Osteoblast (primary cell): ENCODE measurements at places on chromosomes 1 and 21.

- DNase-seq: no peak
These were observed 8.4 kb downstream of the PDIK1L start for GRCh38 chr1:26119892-26120608.

DNA sequence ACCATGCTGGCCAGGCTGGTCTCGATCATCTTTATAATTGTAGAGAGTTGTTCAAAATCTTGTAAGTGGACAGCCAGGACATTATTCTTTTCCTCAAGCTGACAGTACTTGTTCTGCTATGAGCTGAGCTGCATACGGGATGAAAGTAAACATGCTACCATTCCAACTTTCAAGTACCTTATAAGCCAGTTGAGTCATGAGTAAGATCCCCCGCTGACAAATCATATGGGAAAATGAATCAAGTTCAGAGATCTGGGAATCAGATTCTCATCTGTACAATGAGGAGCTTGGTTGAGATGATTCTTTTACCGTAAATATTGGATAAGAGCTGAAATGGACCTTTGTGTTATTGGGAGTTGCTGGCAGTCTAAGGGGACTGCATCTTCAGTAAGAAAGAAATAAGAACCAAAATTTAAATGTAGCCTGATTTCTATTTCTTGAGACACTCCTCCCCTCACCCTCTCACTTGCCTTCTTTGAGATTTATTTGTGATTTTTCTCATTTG is 62.7 kb downstream of the CENPF start:
- DNase-seq: no peak

DNA sequence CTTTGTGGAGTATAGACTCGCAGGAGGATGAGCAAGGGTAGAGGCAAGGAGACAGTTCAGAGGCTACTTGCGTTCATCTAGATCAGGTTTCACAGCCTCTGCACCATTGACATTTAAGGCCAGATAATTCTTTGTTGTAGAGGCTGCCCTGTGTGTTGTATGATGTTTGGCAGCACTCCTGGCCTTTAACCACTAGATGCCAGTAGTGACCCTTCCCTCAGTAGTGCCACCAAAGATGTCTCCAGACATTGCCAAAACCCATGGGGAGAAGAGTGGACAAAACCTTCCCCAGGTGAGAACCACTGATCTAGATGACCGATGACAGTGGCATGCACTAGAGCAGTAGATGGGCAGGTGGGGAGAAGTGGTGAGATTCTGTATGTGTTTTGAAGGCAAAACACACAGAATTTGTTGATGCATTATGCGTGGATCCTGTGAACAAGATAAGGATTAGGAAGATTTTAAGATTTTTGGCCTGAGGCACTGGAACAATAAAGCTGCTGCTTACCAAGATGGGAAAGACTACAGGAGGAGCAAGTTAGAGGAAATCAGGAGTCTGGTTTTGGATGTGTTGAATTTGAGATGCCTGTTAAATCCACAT is 9.9 kb upstream of the COG2 start:
- DNase-seq: no peak

DNA sequence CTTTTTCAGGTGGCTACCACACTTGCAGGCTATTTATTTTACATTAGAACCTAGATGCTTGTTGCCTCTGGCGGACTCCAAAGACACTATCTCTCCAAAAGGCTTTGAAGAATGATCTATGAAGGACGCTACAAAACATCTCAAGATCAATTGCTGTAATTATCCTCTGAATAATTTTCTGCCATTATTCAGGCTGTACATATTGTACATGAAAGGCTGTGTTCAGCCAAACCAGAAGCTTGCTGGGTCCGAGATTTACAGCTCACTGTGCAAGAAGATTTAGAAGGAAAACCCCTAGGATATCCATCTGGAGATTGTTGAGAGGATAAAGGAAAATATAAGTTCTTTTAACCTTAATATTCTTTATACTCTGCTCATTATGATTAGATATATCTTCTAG is 523.6 kb upstream of the PLXNA2 start:
- no peak for DNase-seq

GRCh38 chr1:222886194-222886854 is 71.5 kb downstream of the DISP1 start:
- no peak for DNase-seq

DNA sequence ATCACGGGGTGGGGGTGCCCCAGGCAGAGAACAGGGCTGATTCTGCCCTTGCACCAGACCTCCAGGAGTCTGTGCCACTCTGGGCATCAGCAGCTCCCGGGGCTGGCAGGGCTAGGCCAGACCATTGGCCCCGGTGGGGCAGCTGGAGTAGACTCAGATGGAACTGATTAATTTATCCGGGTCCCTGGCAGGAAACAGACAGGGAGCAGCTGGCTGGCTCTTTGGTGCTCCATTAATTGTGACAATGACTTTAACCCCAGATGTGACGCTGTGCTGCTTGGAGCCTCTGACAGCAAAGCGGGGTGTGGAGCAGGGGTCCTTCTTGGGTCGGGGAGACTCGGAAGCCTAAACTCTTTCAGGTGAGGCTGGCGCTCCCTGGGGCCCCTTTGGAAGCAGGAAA is 9.5 kb downstream of the EPHA8 start:
- no peak for DNase-seq

DNA sequence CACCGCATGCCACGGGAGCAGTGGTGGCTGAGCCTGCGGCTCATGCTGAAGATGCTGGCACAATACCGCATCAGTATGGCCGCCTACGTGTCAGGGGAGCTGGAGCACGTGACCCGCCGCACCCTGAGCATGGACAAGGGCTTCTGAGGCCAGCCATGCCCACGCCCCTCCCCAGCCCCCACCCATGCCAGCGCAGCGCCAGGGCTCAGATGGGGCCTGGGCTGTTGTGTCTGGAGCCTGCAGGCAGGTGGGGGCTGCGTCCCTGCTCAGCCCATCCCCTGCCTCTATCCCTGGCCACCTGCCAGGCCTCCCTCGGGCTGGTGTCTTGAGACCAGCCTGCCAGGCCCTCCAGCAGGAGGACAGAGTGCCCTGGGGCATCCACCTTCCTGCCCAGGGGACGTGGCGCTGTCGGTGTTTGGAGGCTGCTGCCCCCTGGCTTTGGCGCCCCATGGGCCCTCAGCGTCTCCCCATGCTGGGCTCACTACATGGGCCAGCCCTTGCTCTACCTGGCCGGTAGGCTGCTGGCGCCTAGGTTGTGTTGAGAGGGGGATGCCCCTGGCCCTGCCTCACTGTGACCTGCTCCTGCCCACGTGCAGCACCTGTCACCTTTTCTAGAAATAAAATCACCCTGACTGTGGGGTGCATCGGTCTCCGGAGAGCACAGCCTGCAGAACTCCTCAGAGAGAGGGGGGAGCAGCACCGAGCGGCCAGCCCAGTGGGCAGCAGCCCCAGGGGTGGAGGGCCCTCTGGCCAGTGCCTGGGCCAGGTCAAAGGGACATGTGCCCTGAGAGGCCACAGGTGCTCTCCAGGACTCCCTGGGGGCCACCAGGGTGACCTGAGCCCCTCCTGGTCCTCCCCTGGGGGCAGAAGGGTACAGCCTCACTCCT is 12.2 kb downstream of the CFAP410 start:
- no peak for DNase-seq

- DNase-seq: no peak
These were observed 355.2 kb downstream of the VAV3 start for GRCh38 chr1:107609808-107610207.

DNA sequence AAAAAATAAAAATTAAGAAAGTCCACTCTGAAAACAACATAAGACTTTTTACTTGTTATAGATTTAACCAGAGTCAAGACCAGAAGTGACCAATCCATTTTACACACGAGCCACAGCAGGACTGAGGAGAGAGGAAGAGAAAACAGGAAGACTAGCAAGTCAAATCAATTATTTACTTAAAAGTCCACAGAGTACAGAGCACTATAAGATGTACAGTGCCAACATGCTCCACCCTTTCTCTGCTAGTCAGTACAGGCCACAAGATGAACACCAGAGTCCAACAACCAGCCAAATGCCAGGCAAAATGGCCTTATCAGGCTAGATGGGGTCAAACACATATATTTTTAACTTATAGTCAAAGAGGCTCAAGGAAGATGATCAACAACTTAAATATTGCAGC is 19.5 kb downstream of the LUZP1 start:
- no peak for DNase-seq

GRCh38 chr1:24502065-24502708 is 449 bp upstream of the RCAN3 start:
- DNase-seq: peak; percentile 92

DNA sequence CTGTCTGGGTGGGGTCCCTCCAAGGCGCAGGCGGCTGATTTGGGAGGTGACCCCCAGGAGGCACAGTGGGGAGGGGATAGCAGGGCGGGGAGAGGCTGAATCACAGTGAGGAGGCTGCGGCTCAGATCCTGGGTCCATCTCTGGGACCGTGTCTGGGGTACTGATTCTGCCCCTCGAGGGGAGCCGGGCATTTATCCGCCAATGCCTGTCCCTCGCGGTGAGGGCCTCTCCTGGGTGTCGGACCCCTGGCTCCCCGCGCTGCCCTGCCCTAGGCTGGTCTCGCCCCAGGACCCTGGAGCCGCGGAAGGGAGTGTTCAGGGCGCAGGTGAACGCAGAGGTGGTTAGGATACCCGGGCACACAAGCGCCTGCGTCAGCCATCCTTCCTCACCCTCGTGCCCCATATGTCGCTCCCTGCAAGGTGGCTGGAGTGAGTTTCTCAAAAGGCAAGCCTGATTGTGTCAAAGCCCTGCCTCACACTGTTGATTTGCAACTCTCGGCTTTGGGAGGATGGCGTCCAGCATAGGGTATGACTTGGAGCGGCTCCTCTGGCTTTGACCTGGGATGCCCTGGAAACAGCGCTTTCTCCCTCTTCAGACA is 530.9 kb downstream of the PTPRU start:
- no peak for DNase-seq

- DNase-seq: peak; percentile 74
These were observed 647.5 kb downstream of the SMYD3 start for GRCh38 chr1:245859493-245860114.

- no peak for DNase-seq
These were observed 33.1 kb downstream of the MAN1C1 start for GRCh38 chr1:25649505-25650288.

- peak; percentile 51 for DNase-seq
These were observed 124.6 kb upstream of the RUNX3 start for GRCh38 chr1:25054526-25055323.

GRCh38 chr21:15293240-15293639 is 228.4 kb upstream of the NRIP1 start:
- peak; percentile 83 for DNase-seq

- DNase-seq: no peak
These were observed 162.4 kb upstream of the DUSP10 start for GRCh38 chr1:221904319-221904718.

- DNase-seq: no peak
These were observed 38.9 kb upstream of the HMGB4 start for GRCh38 chr1:33824971-33825370.

- no peak for DNase-seq
These were observed 130.4 kb downstream of the TRABD2B start for GRCh38 chr1:47866601-47867437.

- DNase-seq: no peak
These were observed 5.5 kb downstream of the PKP1 start for GRCh38 chr1:201288765-201289164.

DNA sequence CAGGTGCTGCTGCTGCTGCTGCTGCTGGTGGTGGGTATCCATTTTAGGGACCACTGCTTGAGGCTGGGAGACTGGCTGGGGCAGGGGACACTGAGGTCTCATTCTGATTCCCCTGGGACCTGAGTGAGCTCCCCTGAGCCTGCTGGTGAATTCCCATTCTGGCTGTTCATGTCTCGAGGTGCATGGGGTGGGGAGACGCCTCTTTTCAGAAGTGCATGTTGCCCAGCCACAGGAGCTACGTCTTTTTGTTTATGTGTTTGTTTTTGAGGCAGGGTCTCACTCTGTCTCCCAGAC is 133.4 kb downstream of the RHOU start:
- no peak for DNase-seq

- DNase-seq: no peak
These were observed 20.0 kb downstream of the ADAMTS5 start for GRCh38 chr21:26946744-26947446.

DNA sequence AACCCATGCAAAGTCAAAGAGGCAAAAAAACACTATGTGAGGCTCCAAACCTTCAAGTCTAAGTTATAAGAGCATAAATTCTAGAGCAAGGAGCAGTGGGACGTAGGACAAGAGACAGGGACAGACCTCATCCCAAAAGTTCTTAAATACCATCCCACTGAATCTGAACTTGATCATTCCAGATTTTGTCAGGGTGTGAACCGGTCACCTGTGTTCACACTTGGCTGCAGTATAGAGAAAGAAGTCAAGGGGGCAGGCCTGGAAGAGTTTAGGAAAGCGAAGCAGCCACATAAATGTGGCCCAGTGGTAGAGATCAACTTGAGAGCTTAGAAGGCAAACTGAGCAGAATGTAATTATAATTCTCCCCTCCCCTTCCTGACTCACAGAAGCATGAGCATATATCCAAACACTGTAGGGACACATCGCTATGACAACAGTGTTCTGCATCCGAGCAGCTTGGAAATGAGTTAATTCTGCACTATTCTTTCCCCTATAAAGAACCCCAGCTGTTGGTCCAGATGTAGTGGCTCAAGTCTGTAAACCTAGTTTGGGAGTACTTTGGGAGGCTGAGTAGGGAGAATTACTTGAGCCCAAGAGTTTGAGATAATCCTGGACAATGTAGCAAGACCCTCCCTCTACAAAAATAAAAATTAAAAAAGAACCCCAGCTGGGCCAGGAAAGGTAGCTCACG is 2.7 kb downstream of the AKR7A2 start:
- DNase-seq: peak; percentile 94

DNA sequence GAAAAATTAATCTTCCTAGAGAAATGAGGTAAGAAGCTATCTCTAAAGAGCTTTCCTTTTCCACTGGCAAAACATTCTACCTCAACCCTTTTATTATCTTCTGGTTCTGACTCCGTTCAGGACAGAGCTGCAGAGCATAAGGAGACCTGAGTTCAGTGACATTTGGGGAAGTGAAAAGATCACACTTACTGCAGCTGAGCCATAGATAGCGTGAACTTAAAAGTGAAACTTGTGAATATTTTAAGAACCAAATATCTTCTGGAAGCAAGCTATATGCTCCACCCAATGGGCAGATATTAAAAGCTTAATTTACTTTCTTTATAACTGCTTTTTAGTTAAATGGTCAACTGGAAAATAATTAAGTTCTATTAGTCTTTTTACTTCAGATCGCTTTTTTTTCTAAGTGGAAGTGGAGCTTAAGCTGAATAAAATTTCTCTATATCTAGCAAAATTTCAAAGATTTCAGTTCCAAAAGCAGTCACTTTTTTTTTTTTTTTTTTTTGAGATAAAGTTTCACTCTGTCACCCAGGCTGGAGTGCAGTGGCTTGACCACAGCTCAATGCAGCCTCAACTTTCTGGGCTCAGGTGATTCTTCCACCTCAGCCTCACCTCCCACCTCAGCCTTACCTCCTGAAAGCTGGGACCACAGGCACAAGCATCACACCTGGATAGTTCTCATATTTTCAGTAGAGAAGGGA is 11.9 kb downstream of the PTPN22 start:
- DNase-seq: no peak

- peak; percentile 86 for DNase-seq
These were observed 22.5 kb upstream of the SLC27A3 start for GRCh38 chr1:153752571-153753195.
